ENCODE measurements at places on chromosomes 2 and 18. TPM values are rescaled to one million over a fixed set of nuclear protein-coding genes. Genes with fewer than 3 reads are reported as not detected.

HTR2B gene
- total RNA-seq: 1.5 TPM

CYP27A1 gene
- total RNA-seq: 6.7 TPM

ARHGAP15 gene
- total RNA-seq: 7.0 TPM

CREG2 gene
- not detected for total RNA-seq

OR6B2 gene
- total RNA-seq: not detected

FTCDNL1 gene
- total RNA-seq: 2.7 TPM

HOXD12 gene
- total RNA-seq: not detected

NDC80 gene
- 0.55 TPM for total RNA-seq

DNA sequence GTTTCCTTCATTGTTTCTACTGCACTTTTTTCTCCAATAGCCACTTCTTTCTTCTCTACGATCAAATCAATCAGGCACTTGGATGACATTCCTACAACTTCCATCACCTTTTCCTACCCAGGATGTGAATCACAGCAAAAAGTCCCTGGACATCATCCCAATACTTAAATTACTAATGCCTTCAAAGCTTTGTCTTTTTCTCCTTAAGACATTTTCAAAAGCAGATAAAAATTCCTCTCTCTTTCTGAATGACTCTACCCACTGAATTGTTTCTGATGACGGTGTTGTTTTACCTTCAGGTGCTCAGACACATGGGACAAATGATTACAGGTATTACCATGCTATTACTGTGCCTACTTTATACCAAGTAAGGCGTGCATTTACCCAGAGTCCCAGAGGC, 500.9 kb downstream of the FBXO15 start:
- no peak for DNase-seq

DNA sequence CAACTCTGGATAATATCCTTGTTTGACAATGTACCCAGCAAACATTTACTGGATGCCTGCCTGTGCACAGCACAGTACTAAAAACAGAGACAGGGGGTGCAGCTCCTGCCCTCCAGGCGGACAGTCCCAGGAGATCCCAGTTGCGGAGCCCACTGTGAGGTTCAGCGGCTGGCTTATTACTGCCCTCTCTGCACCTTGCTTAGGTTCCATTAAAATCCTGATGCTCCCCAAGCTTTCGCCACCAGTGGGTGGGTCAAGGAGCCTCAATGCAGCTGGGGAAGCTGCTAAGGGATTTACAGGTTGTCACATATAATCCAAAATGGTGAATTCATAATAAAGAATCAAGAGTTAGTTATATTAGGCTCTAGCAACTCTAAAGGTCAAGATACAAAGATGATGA, 38.3 kb downstream of the CRACDL start:
- no peak for DNase-seq

DNA sequence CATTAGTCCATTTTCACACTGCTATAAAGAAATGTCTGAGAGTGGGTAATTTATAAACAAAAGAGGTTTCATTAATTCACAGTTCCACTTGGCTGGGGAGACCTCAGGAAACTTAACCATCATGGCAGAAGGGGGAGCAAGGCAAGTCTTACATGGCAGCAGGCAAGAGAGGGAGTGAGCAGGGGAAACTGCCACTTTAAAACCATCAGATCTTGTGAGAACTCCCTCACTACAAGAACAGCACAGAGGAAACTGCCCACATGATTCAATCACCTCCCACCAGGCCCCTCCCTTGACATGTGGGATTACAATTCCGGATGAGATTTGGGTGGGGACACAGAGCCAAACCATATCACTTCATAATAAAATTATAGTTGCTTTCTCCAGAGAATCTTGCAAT, 365.5 kb upstream of the ID2 start:
- DNase-seq: no peak

DNA sequence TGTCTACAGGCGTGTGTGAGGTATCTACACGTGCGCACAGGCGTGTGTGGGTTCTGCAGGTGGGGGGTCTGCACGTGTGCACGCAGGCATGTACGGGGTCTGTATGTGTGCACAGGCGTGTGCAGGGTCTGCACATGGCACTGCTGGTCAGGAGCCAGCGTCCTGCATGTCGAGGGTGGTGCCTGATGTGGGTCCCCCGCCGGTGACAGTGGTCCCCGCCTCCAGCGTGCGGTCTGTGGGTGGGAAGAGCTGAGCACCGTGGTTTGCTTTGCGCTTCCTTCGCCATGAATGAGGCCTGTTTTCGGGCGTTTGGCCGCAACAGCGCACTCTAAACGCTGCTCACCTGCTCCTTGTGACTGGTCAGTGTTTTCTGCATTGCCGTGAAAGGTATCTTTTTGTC, 57.2 kb downstream of the CTDP1 start:
- peak; percentile 10 for DNase-seq

GRCh38 chr2:110843959-110844510, 111.7 kb downstream of the ACOXL start:
- DNase-seq: no peak

DNA sequence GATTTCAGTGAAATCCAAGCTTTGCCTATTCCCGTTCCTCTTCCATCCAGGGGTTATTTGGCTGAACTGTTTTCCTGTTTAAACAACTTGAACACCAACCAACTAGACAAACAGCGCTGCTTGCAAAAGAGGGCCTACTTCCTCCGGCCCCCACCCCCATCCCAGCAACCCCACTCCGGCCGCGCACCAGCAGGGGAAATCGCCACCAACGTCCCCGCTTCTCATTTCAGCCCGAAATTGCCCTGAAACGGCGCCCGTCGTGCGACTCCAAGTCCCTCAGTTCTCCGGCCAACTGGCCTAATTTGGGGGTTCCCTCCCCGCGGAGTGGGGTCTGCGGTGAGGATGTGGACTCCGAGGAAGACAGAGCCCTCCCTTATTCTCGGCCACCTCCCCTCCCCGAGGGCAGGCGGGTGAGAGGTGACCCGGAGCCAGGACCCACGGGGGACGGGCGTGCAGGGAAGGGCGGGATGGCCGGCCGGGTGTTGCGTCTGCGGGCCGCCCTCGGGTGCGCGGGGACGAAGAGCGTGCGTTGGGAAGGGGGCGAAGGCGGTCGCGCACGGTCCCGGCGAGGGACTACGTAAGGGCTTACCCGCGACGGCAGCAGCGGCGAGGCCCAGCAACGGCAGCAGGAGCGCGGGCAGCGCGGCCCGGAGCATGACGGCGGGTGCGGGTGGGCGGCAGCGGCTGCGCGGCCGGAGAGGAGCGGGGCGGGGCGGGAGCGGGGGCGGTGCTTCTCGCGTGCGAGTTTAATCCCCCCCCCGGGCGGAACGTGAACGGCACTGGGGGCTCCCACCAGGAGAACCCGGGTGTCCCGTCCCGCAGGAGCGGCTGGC, at the start of gene CD302:
TSS of gene CD302 (minus strand) at position 666 of the 833 bp plus-strand sequence. CDS start at position 656, 10 bp downstream.
- DNase-seq: peak; percentile 86

- DNase-seq: no peak
These were observed 4.3 kb downstream of the SMYD5 start for GRCh38 chr2:73218298-73218697.

DNA sequence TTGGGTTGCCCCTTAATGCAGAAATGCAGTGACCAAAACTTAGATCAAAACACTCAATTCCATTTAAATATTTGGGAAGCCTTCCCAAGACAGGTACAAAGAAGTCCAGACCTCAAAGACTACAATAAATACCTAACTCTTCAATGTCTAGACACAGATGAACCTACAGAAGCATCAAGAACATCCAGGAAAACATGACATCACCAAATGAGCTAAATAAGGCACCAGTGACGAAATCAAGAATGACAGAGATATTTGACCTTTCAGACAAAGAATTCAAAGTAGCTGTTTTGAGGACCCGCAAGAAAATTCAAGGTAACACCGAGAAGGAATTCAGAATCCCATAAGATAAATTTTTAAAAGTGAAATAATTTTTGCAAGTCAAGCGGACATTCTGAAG, 140.2 kb downstream of the XIRP2 start:
- no peak for DNase-seq

DNA sequence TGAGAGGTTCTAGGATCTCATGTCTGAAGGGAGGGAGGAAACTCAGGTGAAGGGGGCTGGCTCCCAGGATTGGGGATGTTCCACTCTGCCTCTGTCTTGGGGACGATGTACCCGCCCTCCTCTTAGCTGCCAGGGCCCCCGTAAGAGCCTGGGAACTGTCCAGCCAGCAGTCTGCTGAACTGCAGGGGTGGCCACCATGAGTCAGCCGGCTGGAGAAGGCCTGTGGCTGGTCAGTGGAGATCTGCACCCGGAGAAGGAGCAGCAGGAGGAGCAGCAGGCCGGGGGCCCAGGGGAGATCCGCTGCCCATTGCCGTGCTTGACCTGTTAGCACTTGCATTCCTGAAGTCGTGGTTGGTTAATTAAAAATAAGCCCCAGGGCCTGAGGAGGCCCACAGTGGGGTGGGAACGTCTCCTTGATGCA, 180.3 kb downstream of the TFCP2L1 start:
- no peak for DNase-seq

DNA sequence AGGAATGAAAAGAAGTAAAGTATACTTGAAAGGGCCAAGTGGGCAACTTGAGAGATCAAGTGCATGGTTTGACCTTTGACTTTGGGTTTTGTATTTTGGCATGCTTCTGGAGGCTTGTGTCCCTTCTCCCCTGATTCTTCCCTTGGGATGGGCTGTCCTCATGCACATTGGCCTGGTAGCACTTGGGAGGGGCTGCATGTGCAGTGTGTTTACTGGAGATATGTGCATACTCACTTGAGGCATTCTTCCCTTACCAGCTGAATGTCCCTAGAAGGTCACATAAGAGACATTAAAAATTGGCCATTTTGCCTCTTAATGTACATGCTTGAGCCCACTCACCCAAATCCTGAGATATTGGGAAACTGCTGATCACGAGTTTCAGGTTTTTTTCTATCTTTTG, 65.2 kb downstream of the KYNU start:
- no peak for DNase-seq

DNA sequence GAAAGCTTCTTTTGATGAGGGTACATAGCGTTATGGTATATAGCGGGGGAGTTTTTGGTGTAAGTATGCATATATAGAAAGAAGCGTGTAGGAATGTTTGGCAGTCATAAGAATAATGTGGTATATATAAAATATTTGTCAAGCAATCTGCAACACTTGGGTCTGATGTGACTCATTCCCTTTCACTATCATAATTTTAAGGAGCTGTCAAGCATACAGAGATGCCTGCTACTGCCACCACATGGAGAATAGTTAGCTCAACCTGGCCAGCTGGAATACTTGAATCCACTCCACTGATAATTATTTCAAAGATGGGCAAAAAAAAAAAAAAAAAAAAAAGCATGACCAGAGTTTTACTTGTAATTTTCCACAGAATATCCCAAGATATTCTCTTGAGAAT, 559.8 kb upstream of the REG3G start:
- DNase-seq: no peak

DNA sequence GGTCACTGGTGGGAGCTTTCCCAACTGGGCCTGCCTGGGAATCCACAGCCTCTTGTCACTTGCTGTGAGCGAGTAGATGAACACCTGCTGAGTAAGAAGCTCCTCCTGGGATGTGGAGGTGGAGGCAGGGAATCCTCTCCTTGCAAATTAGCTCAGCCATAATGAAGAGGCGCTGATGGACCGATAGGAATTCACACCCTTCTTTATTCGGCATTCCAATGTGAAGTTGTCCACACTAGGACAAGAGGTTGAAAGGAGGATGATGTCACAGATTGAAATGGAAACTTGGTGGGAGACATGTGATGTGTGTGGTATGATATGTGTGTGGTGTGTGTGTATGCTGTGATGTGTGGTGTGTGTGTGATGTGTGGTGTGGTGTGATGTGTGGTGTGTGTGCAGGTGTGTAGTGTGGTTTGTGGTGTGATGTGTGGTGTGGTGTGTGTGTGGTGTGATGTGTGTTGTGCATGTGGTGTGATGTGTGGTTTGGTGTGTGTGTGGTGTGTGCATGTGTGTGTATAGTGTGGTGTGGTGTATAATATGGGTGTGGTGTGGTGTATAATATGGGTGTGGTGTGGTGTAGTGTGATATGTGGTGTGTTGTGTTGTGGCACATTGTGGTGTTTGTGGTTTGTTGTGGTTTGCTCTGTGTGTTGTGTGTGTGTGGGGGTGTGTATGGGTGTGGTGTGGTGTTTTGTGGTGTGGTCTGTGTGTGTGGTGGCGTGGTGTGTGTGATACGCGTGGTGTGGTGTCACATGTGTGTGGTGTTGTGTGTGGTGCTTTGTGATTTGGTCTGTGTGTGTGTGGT, 216.4 kb downstream of the BCL2 start:
- DNase-seq: no peak

DNA sequence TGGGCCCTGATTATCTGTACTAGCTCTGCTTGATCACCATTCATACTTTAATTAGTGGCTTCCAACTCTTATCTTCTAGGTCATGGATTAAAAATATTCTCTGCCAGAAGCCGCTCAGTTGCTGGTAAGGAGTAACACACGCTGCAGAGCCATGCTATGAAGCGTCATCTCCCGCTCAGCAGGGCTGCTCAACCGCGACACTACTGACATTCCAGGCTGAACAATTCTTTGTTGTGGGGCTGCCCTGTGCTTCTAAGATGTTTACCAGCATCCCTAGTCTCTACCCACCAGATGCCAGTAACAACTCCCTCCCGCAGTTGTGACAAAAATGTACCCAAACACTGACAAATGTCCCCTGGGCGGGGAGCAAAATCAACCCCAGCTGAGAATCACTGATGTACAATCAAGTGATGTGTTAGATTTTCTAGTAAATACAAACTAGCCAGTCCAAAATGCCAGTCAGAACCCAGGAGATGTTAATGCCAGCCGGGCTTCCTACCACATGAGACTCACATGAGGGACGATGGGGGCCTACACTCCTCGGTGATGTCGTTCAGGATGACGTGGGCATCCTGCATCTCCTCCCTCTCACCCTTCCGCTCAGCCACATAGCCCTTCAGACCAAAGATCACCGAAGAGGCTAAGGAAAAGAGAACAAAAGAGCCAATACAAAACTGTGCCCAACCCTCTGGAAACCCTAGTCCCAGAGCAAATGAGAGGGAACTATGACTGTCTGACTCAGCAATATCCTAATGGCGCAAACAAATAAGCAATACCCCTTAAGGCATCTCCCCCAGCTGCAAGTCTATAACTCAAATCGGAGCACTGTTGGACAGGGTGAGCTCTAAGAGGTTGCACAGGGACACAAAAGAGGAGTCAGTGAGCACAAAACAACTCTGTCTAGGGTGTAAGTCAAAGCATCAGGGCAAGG, 15.6 kb downstream of the ILKAP start:
- DNase-seq: no peak

DNA sequence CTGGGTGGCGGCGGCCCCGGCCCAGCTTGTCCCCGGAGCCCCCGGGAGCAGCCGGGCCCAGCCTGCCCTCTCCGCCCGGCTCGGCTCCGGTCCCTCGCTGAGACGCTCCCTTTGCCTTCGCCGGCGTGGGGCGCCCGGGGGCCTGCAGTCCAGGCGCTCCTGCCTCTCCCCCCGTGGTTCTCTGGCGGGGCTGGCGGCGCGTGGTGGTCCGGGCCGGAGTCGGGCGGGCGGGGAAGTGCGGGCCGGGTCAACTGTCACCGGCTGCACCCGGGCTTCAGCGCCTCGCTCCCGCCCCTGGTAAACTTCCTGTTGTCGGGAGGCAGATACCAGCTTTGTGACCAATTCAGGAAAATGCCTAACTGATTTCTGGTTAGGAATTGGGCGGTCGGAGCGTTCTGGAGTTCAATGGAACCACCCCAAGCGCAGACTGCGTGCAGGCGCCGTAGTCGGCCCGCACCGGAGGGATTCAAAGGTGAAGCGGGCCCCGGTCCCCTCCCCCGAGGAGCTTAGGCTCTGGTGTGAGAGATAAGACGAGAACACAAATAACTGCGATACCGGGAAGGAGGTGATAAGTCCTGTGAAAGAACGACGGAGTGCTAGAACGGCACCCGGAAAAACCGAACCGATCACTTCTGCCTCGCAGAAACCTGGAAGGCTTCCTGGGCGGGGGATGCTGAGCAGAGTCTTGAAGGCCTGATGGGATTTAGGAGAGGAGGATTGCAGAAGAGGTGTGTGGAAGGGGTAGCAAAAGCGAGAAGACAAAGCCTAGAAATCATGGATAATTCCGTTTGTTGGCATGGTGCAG, 891 bp downstream of the CAB39 start:
- peak; percentile 34 for DNase-seq

GRCh38 chr2:64780041-64780440, 126.3 kb upstream of the SERTAD2 start:
- DNase-seq: no peak
